ENCODE measurements at places on chromosomes 13 and 19.

- no peak for DNase-seq
These were observed 25.0 kb downstream of the ITM2B start for GRCh38 chr13:48258002-48258401.

- DNase-seq, result no peak
These were observed at the start of gene HCST for GRCh38 chr19:35901854-35902661. HCST (plus strand) TSS chr19:35902529; CDS start chr19:35902594, 65 bp downstream.

- DNase-seq, result no peak
These were observed 339.4 kb downstream of the TEX29 start for GRCh38 chr13:111659842-111660241.

DNA sequence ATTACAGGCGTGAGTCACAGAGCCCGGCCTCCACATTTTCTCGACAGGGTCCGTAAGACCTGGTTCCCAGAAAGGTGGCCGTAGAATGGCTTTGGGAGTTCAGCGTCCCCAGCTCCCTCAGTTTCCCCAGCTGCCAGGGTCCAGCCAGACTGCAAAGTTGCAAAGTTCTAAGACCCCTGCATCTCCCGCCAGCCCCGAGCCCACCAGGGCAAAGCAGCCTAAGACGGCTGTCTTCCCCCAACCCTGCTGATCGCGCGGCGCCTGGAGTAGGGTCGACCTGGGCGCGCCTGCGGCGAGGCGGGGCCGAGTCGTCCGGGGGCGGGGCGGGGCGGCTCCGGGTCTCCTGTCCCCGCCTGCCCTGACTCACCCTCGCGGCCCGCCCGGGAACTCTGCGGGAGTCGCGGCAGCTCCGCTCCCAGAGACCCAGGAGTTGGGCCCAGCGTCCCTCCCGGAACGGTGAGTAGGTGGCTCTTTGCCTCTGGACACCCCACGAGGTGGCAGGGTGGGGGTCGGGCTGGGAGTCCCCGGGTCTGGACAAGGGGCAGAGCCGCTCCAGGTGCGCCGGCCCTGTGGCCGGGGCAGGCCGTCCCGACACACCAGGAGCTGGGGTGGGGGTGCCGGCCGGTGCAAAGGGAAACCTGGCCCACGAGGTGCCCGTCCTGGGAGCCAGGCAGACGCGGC lies at the start of gene LRRC8E:
Gene LRRC8E, plus strand, starts transcription at position 366 of the 681 bp plus-strand sequence. CDS start 7,094 bp downstream, outside the sequence.
- no peak for DNase-seq

- DNase-seq, result no peak
These were observed 13.4 kb downstream of the TM6SF2 start for GRCh38 chr19:19259741-19260140.

DNA sequence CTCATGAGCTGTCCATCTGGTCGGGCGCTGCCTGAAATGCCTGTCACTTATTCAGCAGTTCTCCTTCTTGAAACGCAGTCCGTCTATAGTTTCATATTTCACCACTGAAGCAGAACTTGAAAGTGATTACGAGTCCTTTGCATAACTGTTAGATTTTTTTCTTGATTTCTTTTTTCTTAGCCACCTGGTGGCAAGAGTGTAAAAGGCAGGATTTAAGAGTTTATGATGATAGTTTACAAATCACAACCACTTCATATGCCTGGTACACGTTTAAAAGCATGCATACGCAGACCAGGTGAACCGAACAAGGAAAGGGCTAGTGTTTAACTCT lies 45.8 kb downstream of the GGACT start:
- no peak for DNase-seq

DNA sequence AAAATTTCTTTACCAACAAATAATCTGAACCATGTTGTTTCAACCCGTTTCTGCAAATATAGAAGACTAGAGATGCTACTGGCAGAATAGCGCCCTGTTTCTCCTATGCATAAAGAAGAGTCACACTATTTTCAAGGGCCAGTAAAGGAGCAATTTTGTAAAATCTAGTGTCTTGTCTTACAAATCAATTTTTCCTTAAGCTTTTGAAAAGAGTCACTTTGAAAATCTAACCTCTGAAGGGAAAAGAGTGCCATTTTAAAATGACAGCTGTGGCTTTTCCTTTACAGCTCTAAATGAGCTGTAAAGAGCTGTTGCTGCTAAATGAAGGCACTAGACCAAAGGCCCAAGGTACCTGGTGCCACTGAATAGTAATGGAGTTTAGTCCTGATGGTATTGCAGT lies 16.9 kb upstream of the GTF2F2 start:
- no peak for DNase-seq

- DNase-seq, result no peak
These were observed 28.1 kb downstream of the SLC7A1 start for GRCh38 chr13:29567411-29567810.

GRCh38 chr19:46009530-46010510 lies 13.0 kb downstream of the PGLYRP1 start:
- peak; percentile 28 for DNase-seq

DNA sequence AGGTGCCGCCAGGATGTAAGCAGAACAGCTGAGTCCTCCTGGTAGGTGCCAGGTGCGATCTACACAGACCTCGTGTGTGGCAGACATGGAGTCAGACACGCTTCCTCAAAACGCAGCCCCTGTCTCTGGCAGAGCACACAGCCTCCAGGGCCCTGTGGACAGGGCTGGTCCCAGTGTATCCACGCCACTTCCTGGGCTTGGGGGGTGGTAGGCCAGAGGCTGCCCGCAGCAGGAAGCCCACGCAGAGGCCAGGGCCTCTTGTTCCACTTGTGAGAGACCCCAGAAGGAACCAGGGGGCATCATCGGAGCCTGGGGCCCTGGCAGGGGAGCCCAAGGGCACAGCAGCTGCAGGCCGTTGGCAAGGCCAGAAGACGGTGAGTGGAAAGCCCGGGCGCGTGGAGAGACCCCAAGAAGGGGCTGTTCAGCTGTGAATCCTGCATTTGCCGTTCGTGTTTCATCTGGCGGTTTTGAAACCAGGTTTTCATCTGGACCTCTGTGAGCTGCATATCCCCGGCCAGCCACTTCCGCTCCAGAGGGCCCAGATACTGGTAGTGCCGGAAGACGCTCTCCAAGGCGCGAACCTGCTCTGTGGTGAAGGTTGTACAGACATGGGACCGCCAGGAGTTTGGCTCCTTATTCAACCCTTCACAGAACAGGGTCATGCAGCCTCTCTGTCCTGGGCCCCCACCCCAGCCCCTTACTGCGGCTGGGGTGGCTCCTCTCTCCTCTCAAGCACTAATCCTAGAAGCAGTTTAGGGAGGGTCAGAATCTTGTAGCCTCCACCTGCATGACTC lies 25.1 kb upstream of the SLITRK1 start:
- DNase-seq, result no peak

DNA sequence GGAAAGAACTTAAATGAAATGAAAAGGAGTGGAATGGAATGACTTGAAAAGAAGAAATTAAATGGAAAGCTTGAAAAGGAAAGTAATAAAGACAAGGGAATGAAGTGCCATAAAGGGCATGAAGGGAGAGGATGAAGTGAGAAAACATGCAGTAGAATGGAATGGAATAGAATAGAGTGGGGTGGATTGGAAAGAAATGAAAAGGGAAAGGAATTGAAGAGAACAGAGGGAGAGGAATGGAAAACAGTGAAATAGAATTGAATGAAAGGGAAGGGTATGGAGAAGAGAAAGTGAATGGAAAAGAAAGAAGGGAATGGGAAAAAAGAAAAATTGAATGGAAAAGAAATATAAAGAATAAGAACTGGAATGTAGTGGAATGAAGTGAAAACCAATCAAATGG lies 9.2 kb upstream of the ZNF180 start:
- DNase-seq, result no peak

DNA sequence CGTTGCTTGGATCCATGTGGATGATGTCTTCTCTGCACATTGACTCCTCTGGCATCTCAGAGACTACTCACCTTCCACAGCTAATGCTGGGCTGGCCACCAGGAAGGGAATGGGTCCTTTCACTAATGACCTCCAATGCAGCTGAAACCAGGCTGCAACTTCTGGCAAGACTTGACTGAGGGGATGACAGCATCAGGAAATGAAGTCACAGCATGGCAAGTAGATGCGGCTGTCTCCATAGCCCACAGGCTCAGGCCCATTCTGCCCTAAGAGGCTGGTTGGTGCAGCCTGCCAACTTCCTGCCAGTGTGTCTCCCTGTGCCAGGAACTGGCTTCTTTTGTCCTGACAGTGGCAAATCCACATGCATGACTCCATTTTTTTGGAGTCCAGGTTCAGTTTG lies 467.3 kb downstream of the TSHZ3 start:
- no peak for DNase-seq

- no peak for DNase-seq
These were observed at the start of gene IGFLR1 for GRCh38 chr19:35742121-35742724. IGFLR1 (minus strand) TSS chr19:35742452; CDS start chr19:35741180, 1,272 bp downstream.
